ENCODE measurements at places on chromosomes 6 and 20.

DNA sequence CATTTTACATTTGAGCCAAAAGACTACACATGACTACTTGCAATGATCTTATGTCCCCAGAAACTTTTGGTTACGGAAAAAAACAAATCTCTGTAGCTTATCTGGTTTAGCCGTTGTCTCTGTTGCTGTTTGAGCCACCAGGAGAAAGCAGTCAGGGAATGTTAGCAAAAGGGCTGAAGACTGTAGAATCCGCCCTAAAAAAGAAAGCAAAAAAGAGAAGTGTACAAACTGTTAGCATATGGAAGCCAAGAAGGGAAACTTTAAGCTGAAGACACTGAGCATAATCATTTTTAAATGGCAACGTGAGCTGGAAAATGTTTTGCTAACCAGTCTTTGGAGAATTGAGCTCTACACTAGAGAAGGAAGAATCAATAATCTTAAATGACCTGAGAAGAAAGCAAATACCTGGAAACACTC, 69.9 kb upstream of the MYLIP start:
- no peak for DNase-seq

GRCh38 chr20:31790401-31790800, 28.8 kb upstream of the MYLK2 start:
- no peak for DNase-seq

DNA sequence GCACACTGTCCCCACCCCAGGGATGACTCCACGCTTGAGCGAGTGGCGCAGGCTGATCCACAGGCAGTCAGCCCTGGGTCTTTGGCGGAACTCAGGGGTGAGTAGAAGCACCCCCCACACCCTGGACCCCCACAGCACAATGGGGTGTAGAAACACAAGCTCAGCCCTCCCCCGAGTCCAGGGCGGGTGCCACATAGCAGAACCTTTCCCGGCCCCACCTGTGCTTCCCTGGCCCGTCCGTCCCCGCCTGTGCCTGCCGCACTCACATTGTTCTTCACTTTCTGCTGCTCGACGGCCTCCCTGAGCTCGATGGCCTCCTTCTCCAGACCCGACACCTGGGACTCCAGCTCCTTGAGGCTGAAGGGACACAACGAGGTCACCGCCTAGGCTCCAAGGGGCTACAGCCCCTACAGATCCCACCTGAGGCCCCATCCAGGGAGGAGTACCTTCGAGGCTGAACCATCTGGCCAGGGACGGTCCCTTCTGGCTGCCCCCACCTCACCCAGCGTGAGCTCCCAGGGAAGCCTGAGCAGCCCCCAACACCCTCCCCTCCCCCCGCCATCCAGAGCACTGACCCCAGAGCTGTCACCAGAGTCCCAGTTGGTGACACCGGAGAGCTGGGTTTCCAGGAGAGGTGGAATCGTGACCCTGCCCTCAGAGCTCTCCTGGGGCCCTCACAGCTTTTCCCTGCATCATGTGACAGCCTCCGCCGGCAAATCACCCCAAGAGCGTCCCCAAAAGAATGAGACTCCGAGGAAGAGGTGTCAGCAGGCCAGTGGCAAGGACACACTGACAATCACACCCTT, 55.6 kb downstream of the DSTN start:
- DNase-seq, result no peak

- no peak for DNase-seq
These were observed 229.8 kb downstream of the HAO1 start for GRCh38 chr20:7710440-7710839.

GRCh38 chr6:55997223-55997874, 122.0 kb upstream of the BMP5 start:
- DNase-seq, result no peak

DNA sequence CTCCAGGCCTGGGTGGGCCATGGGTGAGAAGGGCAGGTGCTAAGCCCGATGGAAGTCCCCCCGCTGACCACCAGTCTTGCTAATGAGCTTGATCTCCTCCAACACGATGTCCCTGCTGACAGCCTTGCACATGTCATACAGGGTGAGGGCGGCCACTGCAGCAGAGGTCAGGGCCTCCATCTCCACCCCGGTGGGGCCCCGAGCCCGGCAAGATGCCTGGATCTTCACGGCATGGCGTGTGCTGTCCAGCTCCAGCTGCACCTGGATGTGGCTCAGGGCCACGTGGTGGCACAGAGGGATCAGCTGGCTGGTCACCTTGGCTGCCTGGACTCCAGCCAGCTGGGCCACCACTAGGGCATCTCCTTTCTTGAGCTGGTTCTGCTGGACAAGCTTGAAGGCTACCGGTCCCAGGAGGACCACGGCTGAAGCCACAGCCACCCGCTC, 27.9 kb downstream of the MOCS1 start:
- no peak for DNase-seq

All from NCI-H1436 treated with DMSO at 0.1 percent for 48 hours (cell line).